ENCODE measurements at places on chromosomes 11 and 22.

- DNase-seq: peak; percentile 49
Measured at GRCh38 chr11:44911029-44911814, 39.5 kb downstream of the TP53I11 start.

DNA sequence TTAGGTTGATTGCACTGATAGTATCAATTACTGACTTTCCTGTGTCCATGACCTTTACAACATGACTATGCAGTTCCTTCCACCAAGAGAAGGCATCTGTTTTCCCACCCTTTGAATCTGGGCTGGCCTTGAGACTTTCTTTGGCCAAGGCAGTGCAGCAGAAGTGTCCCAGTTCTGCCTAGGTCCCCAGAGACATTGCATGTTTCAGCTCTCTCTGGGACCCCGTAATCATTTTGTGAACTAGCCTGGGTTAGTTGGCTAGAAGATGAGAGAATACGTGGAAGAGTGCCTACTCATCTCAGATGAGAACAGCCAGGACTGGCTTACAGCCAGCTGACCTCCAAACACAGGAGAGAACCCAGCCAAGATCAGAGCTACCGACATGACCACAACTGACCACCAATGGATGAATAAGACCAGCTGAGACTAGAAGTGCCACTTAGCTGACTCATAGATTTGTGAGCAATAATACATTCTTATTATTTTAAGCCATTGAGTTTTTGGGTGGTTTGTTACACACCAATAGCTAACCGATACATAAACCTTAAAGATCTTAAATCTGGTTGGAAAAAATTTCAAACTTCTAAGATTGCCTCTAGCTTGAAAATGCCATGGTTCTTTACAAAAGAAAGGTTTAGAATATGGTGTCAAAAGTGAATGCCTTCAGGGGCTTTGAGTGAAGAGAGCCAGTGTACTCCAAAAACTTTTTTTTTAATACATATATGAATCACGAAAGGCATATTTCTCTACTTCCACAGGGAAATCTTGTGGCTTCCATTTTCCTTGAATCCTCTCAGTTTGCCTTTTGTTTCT lies 145.2 kb downstream of the FBXO7 start:
- no peak for DNase-seq

DNA sequence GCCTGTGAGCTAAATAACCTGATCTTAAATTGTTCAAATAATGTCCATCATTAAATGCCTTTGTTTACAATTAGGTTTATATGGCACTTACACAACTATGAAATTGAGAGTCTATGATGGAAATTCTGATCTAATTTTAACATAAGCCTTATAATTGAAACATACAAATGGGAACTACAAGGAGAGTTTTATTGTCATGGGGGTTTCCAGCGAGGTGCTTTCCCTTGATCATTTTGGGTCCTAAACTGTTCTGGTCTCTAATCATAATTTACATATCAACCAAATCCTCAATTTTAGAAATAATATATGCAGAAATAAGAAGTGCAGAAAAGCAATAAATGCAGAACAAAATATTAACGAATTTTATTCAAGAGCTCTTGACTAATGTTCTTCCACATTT lies 44.9 kb downstream of the RRAS2 start:
- DNase-seq: no peak

- no peak for DNase-seq
Measured at GRCh38 chr11:58059007-58059350, 28.2 kb downstream of the OR6Q1 start.

- DNase-seq: no peak
Measured at GRCh38 chr11:41177791-41178190, 281.7 kb downstream of the LRRC4C start.

GRCh38 chr22:27349456-27349855 lies 452.1 kb downstream of the MN1 start:
- no peak for DNase-seq

GRCh38 chr22:32706149-32706548 lies 95.4 kb upstream of the TIMP3 start:
- no peak for DNase-seq

DNA sequence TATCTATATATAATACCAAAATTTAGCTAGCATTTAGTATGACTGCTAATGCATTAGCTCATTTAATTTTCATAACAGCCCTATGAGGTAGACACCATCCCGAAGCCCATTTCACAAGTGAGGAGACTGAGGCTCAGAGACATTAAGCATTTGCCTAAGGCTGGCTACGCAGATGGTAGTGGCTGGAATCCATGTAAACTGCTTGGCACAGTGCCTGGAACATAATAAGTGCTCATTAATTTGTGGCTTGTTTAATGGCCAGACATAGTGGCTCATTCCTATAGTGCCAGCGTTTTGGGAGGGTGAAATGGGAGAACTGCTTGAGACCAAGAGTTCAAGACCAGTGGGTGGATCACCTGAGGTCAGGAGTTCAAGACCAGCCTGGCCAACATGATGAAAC lies 17.8 kb upstream of the TP53I11 start:
- no peak for DNase-seq

DNA sequence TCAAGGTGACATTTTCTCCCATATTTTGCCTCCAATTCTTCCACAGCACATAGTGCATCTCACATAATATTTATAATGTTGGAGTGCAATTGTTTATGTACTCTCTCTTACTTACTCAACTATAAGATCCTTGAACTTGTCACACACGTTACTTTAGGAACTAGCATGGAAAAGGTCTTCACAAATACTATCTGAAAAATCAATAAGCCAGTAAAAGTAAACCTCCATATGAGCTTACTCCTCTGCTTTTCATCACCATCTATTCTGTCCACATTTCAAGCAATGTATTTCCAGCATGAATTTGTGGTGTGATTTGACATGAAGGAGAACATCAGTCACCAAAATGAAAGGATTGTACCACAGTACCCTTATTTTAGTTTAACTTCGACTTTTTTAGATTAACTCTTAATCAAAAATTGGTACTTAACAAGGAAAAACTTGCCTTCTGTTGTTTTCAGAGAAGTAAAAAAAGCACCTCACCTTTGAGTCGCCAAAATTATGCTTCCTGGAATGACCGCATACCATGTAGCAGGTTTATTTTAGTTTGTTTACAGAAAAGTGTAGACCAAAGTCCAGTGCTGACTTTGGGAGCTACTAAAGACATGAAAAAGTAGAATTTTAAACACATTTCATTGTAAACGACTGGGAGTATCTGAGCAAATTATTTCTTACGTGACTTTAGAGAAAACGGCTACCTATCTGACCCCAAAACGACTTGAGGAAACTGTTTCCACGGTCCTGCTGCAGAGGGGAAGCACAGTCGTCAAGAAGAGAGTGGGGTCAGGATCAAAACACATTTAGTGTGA lies at the start of gene SLC22A9:
Gene SLC22A9 (plus strand): TSS at position 621 of the 806 bp plus-strand sequence. CDS start 272 bp downstream, outside the sequence.
- DNase-seq: no peak

Measured in amygdala (tissue), 56 donors.